ENCODE measurements at places on chromosomes 11 and 22.
A peak's percentile ranks its signal among the peaks of the same experiment; 100 is the strongest.

GRCh38 chr11:69310351-69310750 lies 16.4 kb downstream of the MYEOV start:
- peak; percentile 36 for DNase-seq

DNA sequence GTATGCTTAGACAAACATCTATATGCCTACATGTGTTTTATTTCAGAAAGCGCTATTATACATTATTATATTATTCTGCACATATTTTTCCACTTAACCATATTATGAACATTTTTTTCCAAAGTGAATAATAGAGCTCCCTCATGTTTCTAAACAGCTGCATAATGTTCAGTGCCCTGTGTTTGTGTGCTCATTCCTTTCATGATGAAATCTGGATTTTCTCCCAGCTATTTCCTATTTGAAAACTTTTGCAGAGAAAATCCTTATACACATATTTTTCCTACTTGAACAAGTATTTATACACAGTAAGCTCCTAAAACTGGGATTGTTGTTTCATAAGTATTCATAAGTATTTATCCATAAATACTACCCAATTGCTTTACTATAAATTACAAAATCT lies 18.1 kb upstream of the RFPL2 start:
- no peak for DNase-seq

- no peak for DNase-seq
Measured at GRCh38 chr11:121563900-121564822, 111.4 kb upstream of the SORL1-AS1 start.

GRCh38 chr11:117226388-117227385 lies 5.2 kb downstream of the PCSK7 start:
- no peak for DNase-seq

- DNase-seq: no peak
Measured at GRCh38 chr11:77113382-77114088, 10.9 kb downstream of the OMP start.

- DNase-seq: no peak
Measured at GRCh38 chr11:100730266-100730665, 43.2 kb downstream of the ARHGAP42 start.

DNA sequence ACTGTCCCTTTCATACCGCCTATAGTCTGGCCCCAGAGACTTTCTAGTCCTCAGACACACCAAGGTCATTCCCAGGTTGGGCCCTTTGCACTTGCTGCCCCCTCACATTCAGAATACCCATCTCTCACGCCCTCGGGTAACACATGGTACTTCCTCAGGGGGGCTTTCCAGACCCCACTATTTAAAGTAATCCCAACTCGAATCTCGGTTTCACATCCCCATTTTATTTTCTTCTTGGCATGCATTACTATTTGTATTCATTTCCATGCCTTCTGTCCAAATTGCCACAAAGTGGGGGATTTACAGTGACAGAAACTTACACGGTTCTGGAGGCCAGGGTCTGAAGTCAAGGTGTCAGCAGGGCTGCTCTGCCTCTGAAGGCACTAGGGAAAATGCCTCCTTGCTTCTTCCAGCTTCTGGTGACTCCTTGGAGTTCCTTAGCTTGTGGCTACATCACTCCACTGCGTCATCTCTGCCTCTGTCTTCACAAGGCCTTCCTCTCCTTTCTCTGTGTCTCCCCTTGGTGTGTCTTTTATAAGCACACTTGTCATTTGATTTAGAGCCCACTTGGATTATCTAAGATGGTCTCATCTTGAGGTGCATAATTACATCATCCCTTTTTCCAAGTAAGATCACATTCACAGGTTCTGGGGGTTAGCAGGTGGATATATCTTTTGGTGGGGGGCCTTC lies 15.1 kb downstream of the RCN1 start:
- no peak for DNase-seq

- DNase-seq: no peak
Measured at GRCh38 chr22:21945453-21946261, 7.0 kb downstream of the PPM1F start.

DNA sequence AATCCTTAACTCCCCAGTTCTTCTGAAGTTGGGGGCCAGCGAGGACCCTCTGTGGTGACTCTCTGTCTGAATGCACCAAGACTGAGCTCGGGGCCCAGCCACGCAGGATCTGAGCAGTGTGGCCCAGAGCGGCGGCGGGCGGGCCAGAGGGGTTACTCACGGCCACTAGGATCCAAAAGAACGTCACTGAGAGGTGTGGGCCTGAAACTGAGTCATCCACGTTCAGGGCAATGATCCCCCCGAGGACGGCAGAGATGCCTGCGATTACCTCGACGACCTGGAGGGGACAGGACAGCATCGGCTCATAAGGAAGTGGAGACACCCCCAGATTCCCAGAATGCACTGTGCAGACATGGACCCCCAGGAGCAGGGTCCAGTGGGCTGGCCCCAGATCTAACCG lies 11.2 kb downstream of the MLC1 start:
- DNase-seq: peak; percentile 29

DNA sequence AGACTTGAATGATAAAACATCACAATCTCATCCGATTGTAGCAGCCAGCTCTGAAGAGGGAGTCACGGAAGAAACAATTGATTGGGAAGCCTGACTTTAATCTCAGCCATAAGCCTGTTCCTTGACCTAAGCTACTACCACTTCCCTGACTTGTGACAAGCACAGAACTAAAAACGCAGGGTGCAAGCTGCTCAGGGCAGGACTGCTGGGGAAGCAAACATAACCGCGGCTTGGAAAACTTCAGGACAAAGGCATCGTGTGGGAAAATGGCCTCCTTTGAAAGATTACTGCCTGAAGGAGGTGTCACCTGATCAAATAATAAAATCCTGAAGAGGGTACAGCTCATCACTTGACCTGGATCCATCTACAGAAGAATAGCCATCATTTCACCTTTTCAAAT lies 595.3 kb upstream of the CADM1 start:
- DNase-seq: no peak

- DNase-seq: no peak
Measured at GRCh38 chr11:47589118-47589517, 2.6 kb downstream of the FAM180B start.

- DNase-seq: no peak
Measured at GRCh38 chr11:65156256-65156655, 13.8 kb upstream of the SPDYC start.

DNA sequence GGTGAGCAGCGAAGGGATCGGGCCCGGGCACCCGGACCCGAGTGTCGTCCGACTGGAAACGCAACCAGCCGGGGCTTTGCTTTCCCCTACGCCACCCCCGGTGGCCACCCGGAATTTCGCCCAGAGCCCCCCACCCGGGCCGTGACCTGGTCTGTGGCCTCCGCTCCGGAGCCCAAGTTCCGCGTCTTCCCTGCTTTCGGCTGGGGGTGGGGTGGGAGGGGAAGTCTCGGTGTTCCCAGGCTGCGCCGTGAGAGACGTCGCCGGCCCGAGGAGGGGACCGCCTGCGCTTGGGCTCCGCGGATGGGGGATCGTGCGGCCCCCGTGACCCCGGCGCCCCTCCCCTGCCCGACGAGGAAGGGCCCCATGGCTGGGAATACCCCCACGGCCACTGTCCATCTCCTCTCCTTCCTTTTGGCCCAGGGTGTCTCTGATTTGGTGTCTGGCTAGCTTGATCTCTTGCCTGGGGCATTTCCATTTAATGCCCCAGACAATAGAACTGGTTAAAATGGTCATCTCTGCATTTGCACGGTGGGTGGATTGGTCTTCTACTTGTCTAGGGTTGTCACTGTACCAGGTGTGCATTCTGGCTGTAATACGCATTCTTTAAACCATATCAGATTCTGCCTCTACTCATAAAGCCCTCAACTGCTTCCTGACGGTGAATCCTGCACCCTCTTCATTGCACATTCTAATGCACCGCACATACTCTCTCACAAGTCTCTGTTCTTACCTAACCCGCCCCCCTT lies 789 bp downstream of the SIK2 start:
- DNase-seq: no peak

GRCh38 chr11:111019871-111020670 lies 225.5 kb upstream of the POU2AF2 start:
- DNase-seq: no peak

DNA sequence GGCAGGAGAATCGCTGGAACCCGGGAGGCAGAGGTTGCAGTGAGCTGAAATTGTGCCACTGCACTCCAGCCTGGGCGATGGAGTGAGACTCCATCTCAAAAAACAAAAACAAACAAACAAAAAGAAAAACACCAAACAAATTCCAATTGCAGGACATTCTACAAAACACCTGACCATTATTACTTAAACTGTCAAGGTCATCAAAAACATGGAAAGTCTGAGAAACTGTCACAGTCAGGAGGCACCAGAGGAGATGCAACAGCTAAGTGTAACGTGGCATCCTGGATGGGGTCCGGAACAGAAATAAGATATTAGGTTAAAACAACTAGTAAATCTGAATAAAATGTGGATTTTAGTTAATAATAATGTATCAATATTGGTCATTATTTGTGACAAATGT lies 914 bp upstream of the DNAJB13 start:
- no peak for DNase-seq

DNA sequence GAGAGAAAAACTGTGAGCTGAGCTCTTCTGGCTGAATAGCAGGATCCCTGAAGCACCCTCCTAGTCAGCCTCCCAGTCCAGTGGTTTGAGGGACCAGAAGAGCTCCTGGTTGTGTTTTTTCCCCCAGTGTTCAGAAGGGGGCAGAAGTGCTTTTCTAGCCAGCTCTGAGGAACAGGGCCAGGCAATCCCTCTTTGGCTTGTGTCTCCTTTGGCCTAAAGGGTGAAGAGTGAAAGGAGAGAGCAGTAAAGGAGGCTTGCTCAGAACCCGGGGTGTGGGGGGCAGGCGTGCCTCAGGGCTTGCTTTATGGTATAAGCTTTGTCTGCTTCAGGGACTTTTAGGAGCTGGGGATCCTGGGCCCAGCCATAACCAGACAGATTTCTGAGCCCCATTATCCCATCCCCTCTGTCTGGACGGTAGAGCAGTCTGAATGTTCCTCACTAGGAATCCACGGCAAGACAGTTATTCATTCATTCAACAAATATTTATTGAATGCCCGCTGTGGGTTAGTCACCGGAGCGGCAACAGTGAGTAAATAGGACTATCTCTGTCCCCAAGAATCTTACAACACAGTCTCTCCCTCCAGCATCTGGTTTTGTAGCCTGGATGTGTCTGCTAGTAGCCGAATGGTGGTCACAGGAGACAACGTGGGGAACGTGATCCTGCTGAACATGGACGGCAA lies 14.5 kb downstream of the ACP2 start:
- no peak for DNase-seq

DNA sequence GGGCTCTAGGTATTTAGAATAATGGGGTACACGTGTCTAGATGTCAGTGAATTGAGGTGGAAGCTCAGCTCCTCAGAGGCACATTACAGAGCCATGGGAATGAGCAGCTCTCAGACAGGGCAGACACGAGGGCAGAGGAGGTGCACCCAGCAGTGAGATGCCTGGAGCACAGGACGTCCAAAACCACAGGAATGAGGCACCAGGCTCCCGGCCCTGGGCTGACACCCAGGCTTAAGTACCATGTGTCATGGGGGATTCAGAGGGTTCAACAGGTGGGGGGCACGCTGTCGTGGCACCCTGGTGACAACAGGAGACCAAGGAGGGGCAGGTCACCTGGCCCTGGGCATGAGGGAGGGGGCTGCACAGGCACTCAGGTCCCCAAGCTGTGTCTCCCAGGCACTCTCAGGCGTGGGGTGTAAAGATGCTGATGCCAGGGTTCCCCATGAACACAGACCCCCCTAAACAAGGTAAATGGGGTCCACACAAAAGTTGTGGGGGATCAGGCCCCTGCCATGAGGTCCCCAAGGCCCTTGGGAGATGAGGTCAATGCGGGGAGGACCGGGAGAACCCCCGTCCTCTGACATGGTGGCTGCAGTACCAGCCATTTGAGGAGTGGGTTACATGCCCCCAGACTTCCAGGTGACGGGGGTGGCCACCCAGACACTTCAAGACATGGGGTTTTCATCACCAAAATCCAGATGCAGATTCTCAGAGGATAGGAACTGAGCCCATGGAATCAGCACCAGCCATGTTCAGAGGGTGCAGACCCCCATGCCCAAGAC lies 5.6 kb upstream of the SYT8 start:
- DNase-seq: peak; percentile 75

DNA sequence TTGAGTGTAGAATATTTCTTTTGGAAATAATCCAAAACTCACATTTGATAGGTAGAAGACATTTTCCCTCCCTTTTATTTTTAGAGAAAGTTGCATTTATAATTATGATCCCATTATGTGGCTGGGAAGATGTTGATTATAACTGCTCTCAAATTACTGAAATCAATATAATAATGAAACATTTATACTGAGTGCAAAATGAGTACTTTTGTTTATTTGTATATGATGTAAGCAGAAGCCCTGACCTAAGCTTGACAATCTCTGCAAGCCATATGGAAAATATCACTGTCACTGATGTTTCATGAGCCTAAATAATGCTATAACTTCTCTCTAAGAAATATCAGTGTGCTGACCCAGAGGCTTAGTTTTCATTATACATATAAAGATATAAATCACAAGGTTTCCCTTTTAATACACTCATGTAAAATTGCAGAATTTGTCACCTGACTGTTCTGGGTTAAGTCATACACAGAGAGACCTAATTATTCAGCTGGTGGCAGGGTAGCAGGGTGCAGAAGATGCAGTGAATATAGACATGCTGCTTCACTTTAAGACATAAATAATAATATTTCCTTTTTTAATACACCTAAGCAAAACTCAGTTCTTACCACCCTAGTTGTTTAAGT lies 99.2 kb downstream of the BBOX1 start:
- no peak for DNase-seq

- DNase-seq: no peak
Measured at GRCh38 chr11:13672576-13673210, 4.2 kb downstream of the FAR1 start.

- peak; percentile 45 for DNase-seq
Measured at GRCh38 chr22:37213941-37214730, 1.9 kb upstream of the SSTR3 start.

GRCh38 chr11:100182927-100183326 lies 504.2 kb upstream of the ARHGAP42 start:
- DNase-seq: no peak

- DNase-seq: no peak
Measured at GRCh38 chr11:35302398-35302797, 117.0 kb downstream of the SLC1A2 start.

- peak; percentile 99 for DNase-seq
Measured at GRCh38 chr11:61814958-61815789, 1.6 kb downstream of the FADS1 start.

DNA sequence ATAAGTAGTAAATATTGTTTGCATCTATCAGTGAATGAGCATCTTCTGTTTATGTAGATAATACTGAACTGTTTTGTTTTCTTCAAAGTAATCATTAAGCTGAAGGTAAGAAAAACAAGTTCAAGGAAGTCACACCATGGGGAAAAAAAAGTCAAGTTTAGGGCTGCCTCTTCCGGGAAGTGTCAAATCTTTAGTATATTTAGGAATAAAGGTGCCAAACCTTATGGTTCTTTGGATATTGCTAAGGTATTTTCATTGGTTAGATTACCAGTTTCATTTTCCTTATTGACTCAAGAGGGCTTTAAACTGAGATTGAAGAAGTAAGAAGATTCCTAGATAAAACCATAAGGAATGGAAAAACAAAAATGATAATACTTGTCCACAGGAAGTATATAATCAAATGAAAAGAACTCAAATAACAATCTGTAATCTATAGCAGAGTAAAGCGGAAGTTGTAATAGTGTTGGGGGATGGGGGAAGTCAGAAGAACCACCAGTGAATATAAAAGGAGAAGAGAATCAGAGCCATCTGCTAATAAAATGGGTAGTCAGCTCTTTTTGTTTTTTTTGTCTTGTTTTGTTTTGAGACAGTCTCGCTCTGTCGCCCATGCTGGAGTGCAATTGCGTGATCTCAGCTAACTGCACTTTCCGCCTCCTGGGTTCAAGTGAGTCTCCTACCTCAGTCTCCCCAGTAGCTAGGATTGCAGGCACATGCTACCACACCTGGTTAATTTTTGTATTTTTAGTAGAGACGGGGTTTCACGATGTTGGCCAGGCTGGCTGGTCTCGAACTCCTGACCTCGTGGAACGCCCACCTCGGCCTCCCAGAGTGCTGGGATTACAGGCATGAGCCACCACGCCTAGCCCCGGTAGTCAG lies 2.3 kb downstream of the ATM start:
- no peak for DNase-seq
